ENCODE measurements at places on chromosomes 3 and 15. TPM values are rescaled to one million over a fixed set of nuclear protein-coding genes. Genes with fewer than 3 reads are reported as not detected.

The PTPRG gene
- 8.7 TPM for total RNA-seq

The ZXDC gene
- 20.8 TPM for total RNA-seq

The APH1B gene
- 16.9 TPM for total RNA-seq

The CDHR4 gene
- 1.2 TPM for total RNA-seq

The ZNF80 gene
- total RNA-seq = not detected

The SPINK8 gene
- total RNA-seq = not detected

Measured in placental epithelial cell (primary cell).